ENCODE measurements at places on chromosomes 7 and 10.
A peak's percentile ranks its signal among the peaks of the same experiment; 100 is the strongest.

GRCh38 chr7:70699271-70699670 is 432.7 kb upstream of the GALNT17 start:
- DNase-seq: no peak

- DNase-seq: no peak
Measured at GRCh38 chr7:74481458-74482196, 27.9 kb downstream of the GTF2IRD1 start.

DNA sequence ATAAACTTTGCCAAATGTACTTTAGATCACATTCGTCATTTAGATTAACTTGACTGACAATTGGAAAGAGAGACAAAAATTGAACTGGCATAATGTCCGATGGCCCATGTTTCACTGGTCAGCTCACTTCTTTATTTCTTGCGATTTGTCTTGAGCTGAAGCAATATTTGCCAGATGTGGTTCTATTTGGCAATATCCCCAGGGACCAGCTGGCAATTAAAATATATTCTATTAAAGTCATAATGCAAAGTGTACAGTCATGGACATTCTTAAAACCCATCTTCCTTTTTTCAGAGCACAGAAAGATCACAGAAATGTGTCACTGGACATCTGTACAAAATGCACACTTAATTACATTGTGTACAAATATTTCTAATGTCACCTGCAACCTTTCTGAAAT is 26.3 kb downstream of the NEBL start:
- DNase-seq: no peak

- DNase-seq: no peak
Measured at GRCh38 chr10:26095781-26096180, 120.8 kb upstream of the GAD2 start.

GRCh38 chr10:60188548-60188947 is 201.1 kb downstream of the ANK3 start:
- DNase-seq: no peak

DNA sequence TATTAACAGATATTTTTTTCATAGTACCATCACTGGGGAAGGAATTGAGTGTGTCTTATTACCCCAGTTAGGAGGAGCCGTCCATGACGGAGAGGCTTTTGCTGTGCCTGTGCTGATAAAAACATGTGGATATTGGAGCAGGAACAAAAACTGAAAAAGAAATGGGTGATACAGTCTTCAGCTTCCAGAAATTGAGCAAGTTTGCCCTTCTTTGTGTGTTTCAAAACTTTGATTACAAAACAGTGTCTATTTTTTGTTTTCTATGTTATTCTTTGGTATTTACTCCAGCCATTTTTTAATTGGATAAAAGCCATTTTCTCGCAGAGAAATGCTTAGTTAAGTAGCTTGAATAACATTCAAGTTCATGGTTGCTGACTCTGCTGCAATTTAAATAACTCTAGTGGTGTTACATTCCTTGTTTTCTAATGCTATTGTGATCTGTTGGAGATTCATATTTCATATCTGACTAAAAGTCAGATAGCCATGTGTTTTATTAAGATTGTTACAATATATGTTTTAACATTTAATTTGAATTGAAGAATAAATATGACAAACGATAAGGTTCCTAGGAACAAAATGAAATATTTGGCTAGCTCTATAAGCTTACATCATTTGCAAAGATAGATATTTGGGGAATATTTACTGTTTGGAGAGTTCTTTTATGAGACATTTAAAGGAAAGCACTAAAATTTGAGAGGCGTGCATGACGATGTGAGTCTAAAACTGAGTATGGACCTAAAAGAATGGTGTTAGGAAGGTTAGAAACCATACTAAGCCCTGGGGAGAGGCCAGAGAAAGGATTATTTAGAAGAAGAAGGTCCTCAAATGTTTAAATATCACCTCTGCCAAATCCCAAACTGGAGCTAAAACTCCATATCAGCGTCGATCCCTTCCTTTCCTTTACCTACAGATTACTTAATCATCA is 747.3 kb upstream of the CELF2 start:
- DNase-seq: no peak

- DNase-seq: peak; percentile 81
Measured at GRCh38 chr7:102426268-102427018, 6.9 kb upstream of the ORAI2 start.

GRCh38 chr10:10508211-10508610 is 509.5 kb upstream of the CELF2 start:
- no peak for DNase-seq

DNA sequence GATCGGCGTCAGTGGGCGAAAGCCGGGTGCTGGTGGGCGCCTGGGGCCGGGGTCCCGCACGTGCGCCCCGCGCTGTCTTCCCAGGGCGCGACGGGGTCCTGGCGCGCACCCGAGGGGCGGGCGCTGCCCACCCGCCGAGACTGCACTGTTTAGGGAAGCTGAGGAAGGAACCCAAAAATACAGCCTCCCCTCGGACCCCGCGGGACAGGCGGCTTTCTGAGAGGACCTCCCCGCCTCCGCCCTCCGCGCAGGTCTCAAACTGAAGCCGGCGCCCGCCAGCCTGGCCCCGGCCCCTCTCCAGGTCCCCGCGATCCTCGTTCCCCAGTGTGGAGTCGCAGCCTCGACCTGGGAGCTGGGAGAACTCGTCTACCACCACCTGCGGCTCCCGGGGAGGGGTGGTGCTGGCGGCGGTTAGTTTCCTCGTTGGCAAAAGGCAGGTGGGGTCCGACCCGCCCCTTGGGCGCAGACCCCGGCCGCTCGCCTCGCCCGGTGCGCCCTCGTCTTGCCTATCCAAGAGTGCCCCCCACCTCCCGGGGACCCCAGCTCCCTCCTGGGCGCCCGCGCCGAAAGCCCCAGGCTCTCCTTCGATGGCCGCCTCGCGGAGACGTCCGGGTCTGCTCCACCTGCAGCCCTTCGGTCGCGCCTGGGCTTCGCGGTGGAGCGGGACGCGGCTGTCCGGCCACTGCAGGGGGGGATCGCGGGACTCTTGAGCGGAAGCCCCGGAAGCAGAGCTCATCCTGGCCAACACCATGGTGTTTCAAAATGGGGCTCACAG is 1.1 kb downstream of the EGFR start:
- DNase-seq: no peak

GRCh38 chr10:28796606-28797512 is 119.5 kb downstream of the BAMBI start:
- DNase-seq: no peak

- DNase-seq: no peak
Measured at GRCh38 chr10:122102146-122102868, 113.3 kb downstream of the TACC2 start.

- no peak for DNase-seq
Measured at GRCh38 chr10:73590881-73591799, at the start of gene USP54. Gene USP54, minus strand, starts transcription at chr10:73591342. Its CDS starts 15,684 bp downstream, at chr10:73575658.

GRCh38 chr10:50271564-50272250 is 20.4 kb upstream of the ASAH2 start:
- DNase-seq: no peak

DNA sequence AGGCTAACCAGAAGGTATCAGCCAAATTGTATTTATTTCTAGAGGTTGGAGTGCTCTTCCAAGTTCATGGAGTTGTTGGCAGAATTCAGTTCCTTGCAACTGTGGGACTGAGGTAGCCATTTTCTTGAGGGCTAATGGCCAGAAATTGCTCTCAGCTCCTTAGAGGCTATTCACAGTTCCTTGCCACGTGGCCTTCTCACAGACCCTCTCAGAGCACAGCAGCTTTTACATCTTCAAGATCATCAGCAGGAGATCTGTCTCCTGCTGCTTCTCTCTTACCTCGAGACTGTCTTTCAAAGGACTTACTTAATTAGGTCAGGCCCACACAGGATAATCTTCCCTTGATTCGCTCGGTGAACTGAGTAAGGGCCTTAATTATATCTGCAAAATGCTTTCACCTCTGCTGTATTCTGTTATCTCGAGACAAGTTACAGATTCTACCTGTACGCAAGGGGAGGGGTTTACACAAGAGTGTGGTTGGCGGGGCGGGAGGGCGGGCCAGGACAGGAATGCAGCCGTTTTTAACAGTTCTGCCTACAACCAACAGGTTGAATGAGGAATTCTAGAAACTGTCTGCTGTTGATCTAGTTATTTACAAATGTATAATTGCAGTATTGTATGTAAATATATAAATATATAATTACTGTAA is 15.0 kb downstream of the MIOS start:
- no peak for DNase-seq

- no peak for DNase-seq
Measured at GRCh38 chr10:68188835-68189234, 43.1 kb downstream of the ATOH7 start.

DNA sequence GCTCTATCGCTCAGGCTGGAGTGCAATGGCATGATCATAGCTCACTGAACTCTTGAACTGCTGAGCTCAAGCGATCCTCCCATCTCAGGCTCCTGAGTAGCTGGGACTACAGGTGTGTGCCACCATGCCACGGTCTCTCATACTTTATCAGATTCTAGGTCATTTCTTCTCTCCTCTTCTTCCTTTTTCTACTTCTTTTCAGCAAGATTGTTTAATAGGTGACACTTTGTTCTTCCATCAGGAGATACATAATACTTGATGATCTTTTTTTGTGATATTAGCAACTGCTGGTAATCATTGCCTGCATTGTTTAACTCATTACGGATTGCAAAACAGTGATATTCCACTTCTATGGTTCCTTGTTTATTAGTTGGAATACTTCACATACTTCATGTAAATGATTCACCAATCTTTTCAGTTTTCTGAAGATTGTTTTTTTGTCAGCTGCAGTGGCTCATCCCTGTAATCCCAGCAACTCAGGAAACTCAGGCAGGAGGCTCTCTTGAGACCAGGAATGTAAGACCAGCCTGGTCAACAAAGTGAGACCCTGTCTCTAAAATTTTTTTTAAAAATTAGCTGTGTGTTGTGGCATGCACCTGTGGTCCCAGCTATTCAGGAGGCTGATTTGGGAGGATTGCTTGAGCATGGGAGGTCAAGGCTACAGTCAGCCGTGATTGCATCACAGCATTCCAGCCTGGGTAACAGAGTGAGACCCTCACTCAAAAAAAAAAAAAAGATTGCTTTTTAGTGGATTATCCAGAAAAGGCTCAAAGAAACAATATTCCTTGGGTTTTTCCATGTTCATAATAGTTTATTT is 36.2 kb upstream of the CHST3 start:
- DNase-seq: no peak

GRCh38 chr7:142200206-142200605 is 57.7 kb downstream of the PRSS58 start:
- DNase-seq: no peak

DNA sequence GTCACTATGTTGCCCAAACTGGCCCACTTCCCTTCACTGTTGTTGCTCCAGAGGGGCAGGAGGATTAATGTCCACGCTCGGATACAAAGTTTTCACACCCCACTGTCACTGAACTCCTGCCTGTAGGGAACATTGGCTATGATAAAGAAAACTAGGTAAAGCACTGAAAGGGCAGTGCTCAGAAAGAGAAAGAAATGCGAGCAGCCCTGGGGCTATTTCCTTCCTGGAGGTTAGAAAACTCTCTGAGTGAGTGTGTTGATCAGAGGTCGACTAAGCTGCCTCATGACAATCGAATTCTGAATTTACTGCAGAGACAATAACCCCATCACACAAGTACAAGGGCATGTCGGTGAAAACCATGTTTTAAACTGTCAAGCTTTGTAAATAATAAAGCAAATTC is 227.2 kb upstream of the PITRM1 start:
- DNase-seq: no peak

- no peak for DNase-seq
Measured at GRCh38 chr10:131435760-131436457, 124.4 kb upstream of the TCERG1L start.

- no peak for DNase-seq
Measured at GRCh38 chr10:74910976-74911350, 84.6 kb downstream of the KAT6B start.

GRCh38 chr10:97274828-97275227 is 17.6 kb downstream of the ARHGAP19 start:
- no peak for DNase-seq

DNA sequence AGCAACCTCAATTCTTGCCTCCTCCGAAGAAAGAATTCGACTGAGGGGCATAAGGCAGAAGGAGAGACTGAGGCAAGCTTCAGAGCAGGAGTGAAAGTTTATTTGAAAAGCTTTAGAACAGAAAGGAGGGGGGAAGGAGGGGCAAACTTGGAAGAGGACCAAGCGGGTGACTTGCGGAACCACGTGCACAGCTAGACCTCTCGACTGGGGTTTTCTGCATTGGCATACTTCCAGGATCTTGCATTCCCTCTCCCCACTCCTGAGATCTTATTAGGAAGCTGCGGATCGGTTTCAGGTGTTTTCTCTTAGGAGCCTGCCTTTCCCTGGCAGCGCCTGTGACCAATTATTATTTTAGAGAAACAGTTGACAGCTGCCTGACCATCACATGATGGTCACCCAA is 20.3 kb upstream of the CPXM2 start:
- DNase-seq: no peak

GRCh38 chr7:125877246-125877645 is 947.6 kb upstream of the POT1 start:
- DNase-seq: no peak

- DNase-seq: no peak
Measured at GRCh38 chr7:115869801-115870200, 160.8 kb downstream of the TFEC start.

DNA sequence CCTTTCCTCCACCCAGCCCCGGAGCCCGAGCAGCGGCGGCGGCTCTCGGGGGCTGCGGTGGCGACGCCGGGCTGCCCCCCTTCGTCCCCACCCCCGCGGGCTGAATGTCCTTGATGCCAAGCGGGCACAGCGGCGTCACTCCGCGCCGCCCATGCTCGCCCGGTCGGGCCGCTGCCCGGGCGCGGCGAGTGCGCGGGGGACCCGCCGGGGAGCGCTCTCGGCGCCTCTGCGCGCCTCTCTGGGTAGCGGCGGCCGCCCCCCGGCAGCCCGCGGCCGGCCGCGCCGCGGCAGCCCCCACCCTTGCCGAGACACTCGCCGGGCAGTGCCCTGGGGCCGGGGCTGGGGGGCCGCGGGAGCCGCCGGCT is 433 bp upstream of the PLXNA4 start:
- DNase-seq: no peak

DNA sequence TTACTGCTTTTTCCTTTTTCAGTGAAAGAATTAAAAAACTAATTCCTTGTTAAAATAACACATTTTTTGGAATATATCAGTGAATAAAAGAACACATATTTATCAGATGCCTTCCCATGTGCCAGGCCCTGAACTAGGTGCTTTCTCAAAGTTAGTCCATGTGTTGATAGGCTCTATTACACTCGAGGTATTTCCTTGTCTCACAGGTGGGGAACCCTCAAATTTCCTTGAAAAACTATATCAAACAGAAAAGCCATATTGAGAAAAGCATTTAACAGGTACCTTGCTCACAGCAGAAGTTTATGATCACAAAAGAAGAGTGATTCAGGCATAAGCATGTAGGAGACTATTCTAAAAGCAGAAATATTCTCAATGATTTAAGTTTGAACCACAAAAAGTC is 75.6 kb upstream of the OGDHL start:
- no peak for DNase-seq

Measured in stimulated activated naive CD4-positive, alpha-beta T cell (primary cell).